ENCODE measurements at places on chromosomes 11 and 22. TPM values are rescaled to one million over a fixed set of nuclear protein-coding genes. Genes with fewer than 3 reads are reported as not detected.

- peak; percentile 53 for DNase-seq
These were observed 57.6 kb downstream of the KCNJ4 start for GRCh38 chr22:38397189-38398085.

DNA sequence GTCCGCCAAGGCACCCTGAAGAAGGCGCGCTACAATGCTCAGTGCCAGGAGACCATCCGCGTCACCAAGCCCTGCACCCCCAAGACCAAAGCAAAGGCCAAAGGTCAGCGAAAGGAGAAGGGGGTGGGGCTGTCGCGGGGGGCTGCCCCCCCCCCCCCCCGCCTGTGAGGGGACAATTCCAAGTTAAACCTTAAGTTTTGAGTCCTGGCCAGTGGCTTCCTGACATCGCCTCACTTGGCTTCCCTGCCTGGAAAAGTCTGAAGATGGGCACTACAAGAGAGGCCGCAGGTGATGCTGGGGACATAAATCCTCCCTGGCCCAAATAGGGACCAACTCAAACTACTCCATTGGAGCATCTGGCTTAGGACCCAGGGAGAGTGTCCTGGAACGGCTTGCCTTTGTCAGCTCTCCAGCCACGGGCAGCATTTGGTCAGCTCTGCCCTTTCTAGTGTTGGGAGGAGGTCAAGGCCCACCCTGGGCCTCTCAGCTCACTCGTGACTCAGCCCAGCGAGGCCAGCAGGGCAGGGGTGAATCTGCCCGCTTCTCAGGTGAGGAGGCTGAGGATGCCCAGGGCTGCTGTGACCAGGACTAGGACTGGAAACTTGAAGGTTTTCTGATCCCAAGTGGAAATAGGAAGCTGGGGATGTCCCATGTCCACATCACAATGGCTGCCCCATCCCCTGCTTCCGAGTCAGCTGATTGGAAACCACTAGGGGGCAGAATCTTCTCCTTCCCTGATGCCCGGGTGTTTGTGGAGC lies 1.4 kb downstream of the MDK start:
- DNase-seq: peak; percentile 70

The PRG3 gene
- total RNA-seq: not detected

The PRDM10 gene
- total RNA-seq: 19.8 TPM

The FXYD2 gene
- total RNA-seq: 0.44 TPM

GRCh38 chr11:95068549-95068948 lies 1.8 kb downstream of the SRSF8 start:
- DNase-seq: peak; percentile 57

DNA sequence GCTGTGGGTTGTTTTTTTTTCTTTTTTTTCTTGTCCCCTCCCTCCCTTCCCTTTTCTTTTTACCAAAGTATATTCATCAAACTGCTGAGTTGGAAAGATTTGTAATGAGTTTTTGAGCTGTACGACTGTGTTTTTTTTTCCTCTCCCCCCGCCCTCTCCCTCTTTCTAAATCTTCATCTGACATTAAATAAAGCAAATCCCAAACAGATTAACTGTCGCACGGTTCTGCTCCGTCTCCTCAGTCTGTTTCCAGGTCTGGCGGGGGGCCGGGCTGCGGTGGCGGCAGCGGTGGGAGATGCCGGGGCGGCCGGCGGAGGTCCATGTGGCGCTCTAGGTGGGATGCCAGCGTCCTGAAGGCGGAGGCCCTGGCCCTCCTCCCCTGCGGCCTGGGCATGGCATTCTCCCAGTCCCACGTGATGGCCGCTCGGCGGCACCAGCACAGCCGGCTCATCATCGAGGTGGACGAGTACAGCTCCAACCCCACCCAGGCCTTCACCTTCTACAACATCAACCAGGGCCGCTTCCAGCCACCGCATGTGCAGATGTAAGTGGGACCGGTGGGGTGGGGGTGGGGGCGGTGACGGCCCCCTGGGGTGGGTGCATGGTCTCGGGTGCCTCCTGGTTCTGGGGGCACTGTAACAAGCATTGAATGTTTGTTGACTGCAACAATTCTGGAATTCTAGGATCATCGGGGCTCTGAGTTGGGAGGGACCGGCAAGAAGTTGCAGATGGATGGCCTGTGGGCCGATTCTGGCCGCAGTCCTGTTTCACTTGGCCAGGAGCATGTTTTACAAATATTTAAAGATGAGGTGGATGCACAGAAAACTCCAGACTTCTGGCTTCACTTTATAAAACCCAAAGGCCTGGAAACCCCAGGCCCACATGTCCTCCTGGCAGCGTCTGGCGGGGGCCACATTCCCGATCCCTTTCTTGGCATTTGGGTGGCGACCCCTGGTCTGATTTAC lies 13.1 kb downstream of the MPPED1 start:
- DNase-seq: no peak

The TMEM258 gene
- total RNA-seq: 82.7 TPM

The CBLIF gene
- not detected for total RNA-seq

The MRGPRD gene
- not detected for total RNA-seq

DNA sequence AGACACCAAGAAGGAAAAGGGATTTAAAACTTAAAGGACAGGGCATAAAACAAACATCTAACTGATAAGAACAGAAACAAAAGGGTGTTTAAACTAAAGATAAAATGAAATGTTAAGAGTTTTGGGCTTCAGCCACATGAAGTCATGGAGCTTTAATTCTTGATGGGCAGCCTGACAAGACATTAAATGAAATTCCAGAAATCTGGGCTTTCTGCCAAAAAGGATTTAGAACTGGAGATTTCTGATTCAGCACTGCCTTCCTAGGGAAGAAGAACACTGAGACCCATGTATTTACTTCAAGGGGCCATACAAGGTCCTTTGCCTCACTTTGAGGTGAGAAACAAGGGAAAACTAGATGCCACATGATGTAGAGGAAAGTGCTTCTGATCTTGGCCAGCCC lies 355.9 kb upstream of the RAG2 start:
- DNase-seq: no peak

The KRTAP5-7 gene
- total RNA-seq: not detected

GRCh38 chr22:37126882-37127281 lies 17.4 kb upstream of the TMPRSS6 start:
- no peak for DNase-seq

- no peak for DNase-seq
These were observed 499.6 kb upstream of the B3GAT1 start for GRCh38 chr11:134911514-134912180.

DNA sequence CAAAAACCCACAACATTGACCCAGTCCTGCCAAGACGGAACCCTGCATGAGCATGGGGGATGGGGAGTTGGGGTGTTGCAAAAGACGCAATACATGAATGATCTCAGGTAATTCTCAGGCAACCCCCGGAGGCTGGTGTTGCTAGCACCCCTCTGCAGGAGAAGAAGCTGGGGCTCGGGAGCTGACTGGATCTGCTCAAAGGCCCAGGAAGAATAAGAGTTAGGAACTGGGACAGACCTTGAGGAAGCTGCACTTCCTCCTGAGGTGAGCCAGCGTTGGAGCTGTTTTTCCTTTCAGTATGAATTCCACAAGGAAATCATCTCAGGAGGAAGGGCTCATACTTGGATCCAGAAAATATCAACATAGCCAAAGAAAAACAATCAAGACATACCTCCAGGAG lies at the start of gene KRTAP5-9:
TSS of gene KRTAP5-9 (plus strand) at position 301 of the 400 bp plus-strand sequence. CDS start 238 bp downstream, outside the sequence.
- no peak for DNase-seq

GRCh38 chr11:96506953-96507354 lies 117.1 kb downstream of the JRKL start:
- DNase-seq: no peak

The EIF3D gene
- total RNA-seq: 143 TPM

The SNX32 gene
- total RNA-seq: 14.7 TPM

DNA sequence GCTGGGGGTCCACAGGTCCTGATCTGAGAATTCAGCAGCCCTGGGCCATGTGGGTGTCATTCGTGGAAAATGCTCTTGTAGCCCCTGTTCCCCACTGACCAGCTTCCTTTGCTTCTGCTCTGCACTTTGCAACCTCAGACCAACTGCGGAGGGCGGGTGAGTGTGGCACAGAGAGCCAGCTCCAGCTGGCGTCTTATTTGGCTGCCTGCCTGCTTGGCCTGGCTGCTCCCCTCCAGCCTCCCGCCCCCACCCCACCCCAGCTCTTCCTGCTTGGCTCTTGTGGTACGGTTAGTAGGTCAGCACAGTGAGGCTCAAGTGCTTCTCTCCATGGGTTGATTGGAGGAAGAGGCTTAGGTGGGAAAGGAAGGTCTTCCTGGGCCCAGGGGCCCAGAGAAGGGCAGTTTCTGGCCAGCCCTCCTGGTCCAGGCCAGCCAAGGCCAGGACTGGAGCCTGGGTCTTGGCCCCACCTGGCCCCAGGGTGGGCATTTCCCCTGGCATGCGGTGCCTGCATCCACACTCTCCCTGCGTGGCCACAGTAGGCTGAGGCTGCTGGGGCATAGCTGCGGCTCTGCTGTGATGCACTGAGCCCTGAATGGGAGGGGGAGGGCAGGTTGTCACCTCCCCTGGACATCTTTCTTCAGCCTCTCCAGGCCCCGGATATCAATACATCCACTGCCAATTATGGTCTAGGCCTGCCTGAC lies 26.5 kb downstream of the MYO7A start:
- no peak for DNase-seq

GRCh38 chr11:119031912-119032280 lies 1.2 kb upstream of the SLC37A4 start:
- DNase-seq: no peak

DNA sequence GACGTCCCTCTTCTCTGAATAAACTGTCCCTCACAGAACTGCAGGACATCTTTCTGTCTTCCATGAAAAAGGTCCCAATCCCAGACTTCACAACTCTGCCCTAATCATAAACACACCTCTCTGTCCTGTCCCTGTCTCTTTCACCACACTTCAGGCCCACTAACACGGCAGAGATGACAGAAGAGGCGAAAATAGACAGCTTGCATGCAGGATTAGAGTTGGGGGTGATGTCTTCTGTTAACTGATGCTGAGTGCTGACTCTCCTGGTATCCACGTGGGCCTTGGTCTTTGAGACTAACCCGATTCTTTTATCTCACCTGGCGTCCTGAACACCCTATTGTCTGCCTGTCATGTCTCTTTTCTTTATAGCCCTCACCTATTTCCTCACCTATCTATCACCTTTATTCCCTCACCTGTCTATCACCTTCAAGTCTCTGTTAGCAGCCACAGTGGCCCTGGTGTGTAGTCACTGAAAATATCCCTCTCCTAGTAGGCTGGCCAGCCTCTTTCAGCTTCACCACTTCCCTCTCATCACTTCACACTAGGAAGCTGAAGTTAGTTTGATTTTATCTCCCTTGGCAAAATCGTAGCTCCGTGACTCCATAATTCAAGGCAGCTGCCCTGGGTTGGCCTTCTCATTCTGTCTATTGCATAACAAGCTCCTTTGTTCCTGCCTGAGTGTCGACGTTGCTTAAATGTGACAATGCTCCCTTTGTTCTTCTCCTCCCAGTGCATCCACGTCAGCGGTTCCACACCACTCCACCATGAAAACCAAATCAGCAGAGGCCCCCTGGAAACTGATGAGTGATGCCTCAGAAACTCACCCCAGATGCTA lies 30.6 kb upstream of the DRD2 start:
- DNase-seq: no peak

The MAPK11 gene
- 131 TPM for total RNA-seq

The ACR gene
- not detected for total RNA-seq

DNA sequence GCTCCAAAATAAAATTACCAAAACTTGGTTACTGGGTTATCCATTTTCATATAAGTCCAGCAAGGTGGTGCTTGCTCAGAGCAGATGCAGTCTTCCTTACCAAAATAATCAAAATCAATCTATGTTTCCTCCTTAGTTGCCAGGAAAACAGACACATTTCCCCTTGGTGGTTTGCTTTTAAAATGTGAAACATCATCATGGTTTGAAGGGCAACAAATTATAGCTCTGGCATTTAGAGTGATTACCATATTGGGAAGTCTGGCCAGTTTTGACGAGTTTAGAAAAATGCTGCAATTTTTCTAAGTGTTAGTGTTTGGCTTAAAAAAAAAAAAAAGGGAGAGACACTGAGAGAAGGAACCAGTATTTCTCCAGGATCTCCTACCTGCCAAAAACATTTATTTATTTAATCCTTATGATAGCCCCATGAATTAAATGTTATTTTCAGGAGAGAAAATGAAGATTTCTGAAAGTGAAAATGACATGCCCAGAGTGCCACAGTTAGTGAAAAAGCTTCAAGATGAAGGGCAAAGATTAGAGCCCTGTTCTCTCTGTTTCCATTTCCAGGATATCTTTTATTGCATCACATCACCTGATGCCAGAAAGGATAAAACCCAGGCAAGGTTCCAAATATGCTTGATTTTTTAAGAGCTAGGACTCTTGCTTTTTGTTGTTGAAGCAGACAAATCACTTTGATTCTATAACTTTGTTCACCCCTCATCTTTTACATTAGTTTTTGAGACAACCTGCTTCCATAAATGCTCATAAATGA lies 29.6 kb upstream of the TBCEL start:
- no peak for DNase-seq

DNA sequence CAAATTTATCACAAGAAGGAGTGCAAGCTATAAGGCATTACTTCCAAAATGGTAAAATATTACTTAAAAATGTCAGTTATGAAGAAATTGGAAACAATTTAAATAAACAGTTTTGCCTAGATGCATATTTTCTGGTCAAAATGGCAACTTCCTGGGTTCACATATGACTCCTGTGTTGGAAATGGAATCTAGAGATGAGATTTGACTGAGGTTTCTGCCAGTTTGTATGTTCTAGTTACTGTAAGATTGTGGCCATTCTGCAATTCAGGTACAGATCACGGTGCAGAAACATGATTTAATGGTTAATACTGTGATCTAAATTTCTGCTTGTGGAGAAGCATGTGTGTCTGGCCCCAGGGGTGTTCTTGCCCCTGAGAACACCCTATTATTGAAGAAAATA lies 3.4 kb upstream of the OR4C6 start:
- DNase-seq: no peak

DNA sequence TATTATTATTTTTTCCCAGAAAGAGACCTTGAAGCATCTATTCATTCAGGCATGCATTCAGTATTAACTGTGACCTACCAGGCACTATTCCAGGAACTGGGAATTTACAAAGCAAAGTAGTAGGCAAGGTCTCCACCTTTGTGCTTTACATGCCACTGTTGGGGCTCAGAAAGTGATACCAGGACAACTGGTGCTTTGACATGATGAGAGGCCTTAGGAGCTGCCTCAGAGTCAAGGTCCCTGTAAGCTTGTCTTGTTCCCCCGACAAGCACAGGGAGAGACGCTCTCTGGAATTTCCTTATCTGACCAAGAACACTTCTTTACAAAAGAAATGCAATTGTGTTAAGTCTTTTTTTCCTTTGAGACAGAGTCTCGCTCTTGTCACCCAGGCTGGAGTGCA lies 2.3 kb upstream of the HMOX1 start:
- no peak for DNase-seq

All from glutamatergic neuron (in vitro differentiated cells).